ENCODE measurements at places on chromosomes 5 and 9. TPM values are rescaled to one million over a fixed set of nuclear protein-coding genes. Genes with fewer than 3 reads are reported as not detected.

DNA sequence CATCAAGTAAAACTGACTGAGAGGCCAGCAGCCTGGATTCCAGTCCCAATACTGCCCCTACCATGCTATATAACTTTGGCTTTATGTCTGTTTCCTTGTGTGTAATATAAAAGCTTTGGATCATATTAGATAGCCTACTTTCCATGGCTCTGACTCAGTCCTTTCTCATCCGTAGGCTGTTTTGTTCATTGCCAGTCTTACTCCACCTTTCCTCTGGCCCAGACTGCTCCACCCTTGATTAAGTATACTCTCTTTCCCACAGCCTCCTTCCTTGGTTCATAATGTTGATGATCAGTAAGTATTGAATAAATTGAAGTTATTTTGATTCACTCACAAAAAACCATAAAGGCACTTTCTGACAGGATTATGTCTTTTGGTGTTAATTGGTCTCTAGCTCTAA lies 1.5 kb upstream of the MRPS30 start:
- H3K27ac ChIP-seq = no peak overlapping the region
- peaks cover 17% of the 10 kb centered on the region for H3K4me1 ChIP-seq
- no peak overlapping the region for H3K4me3 ChIP-seq
- no peak for DNase-seq

- peaks cover 3% of the 10 kb centered on the region for H3K27me3 ChIP-seq
- H3K4me3 ChIP-seq = no peak overlapping the region
- H3K4me1 ChIP-seq = peaks cover 21% of the 10 kb centered on the region
- H3K27ac ChIP-seq = no peak overlapping the region
- H3K36me3 ChIP-seq = no peaks in the 10 kb centered on the region
Observed at GRCh38 chr5:61969347-61969746, 336.7 kb upstream of the KIF2A start.

DNA sequence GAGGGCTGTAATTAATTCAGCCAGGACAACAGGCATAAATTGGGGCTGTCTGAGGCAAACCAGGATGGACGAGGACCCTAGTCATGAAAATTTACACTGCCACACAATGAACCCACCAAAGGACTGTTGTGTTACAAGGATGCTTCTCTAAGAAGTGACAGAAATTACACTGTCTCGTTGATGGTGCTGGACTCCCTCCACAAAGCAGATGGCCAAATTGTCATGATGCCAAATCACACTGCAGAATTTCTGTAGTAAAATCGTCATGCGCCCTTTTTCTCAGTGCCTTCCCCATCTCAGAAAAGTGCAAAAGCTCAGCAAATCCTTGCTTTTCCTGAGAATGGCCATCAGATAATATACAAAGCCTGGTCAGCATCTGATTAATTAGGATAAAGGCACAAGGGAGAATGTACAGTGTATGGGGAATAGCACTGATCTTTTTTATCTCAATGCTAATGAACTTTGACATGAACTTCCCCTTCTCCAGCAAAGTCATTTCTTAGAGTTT lies 545.8 kb downstream of the CSNK1G3 start:
- H3K27me3 ChIP-seq = no peaks in the 10 kb centered on the region
- no peak overlapping the region for H3K4me3 ChIP-seq
- no peak for DNase-seq
- no peaks in the 10 kb centered on the region for H3K36me3 ChIP-seq

- no peaks in the 10 kb centered on the region for H3K27me3 ChIP-seq
- H3K4me3 ChIP-seq = no peak overlapping the region
- no peaks in the 10 kb centered on the region for H3K4me1 ChIP-seq
- no peak for DNase-seq
- no peak overlapping the region for H3K27ac ChIP-seq
- H3K36me3 ChIP-seq = no peaks in the 10 kb centered on the region
Observed at GRCh38 chr5:52748590-52748989, 39.1 kb upstream of the ITGA1 start.

GRCh38 chr9:107584944-107585343 lies 95.4 kb upstream of the KLF4 start:
- no peaks in the 10 kb centered on the region for H3K36me3 ChIP-seq
- no peak overlapping the region for H3K4me3 ChIP-seq
- H3K27me3 ChIP-seq = peaks cover 82% of the 10 kb centered on the region
- no peak for DNase-seq

SHOC1 gene
- not detected for total RNA-seq
